Bronchial smooth muscle cell (primary cell): ENCODE measurements at places on chromosomes 2 and 18. TPM values are rescaled to one million over a fixed set of nuclear protein-coding genes. Genes with fewer than 3 reads are reported as not detected.

C2orf72 gene
- total RNA-seq = 0.09 TPM in 1 of 2 replicates, not detected in the other

OTX1 gene
- under 0.01 and 0.32 TPM in 2 replicates for total RNA-seq

CD8A gene
- not detected in 2 replicates for total RNA-seq

LIMS3 gene
- total RNA-seq = 0.34 and 1.6 TPM in 2 replicates
